ENCODE measurements at places on chromosomes 5 and 9.

DNA sequence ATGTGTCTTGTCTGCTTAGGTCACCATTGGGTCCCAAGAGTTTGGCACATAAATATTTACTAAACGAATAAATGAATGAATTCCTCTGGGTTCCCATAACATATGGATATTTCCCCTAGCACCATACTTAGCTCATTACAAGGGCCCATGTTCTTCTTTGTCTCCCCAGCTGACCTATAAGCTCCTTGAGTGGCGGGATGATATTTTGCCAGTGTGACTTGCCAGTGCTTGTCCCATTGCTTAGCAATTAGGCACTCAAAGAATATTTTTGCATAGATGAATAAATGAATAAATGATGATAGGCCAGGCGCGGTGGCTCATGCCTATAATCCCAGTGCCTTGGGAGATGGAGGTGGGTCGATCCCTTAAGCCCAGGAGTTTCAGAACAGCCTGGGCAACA is 16.9 kb upstream of the CTNNA1 start:
- no peak for DNase-seq

- no peak for DNase-seq
These were observed 150.2 kb downstream of the TRIM32 start for GRCh38 chr9:116837018-116837989.

DNA sequence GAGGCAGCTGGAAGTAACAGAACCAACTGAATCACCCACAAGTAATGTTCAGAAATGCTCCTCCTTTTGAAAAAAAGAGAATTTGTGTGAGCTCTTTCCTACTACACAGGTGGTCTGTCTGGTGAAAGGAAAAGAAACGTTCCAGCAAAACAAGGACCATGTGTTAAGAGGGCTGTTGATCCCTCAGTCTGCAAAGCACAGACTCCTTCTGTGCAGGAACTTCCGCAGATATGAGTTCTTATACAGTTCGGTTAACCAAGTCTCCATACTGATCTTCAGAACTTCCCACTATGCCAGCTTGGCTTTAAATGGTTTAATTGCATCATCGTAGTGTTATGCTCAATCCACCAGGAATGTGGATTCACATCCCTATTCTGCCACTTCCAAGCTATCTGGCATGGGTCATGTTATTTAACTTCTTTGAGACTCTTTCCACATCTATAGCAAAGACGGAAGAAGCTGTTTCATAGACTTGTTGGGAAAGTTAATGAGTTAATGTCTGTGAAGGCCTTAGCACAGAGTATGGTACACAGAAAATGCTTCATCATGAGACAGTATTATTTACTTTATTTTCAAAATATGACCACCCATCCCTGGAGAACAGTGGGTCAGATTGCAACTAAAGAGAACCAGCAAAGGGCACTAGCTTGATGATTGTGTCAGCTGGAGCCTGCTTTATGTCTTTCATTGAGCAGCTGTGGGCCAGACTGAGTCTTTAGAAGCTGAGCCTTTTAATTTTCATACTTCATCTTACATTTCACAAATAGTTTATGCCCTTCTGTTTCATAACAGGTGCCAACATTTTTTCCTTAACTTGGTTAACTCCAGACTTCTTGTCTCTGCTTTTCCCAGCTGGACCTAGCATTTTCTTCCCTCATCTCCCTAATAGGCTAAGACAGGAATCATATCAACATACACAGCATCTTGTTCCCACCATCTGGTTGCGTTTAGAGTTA is 89.9 kb downstream of the MAMDC2 start:
- no peak for DNase-seq

GRCh38 chr5:109703166-109703565 is 13.4 kb downstream of the MAN2A1 start:
- no peak for DNase-seq

GRCh38 chr9:116546711-116547581 is 140.2 kb upstream of the TRIM32 start:
- DNase-seq: no peak

- no peak for DNase-seq
These were observed 9.7 kb upstream of the CTNNA1 start for GRCh38 chr5:138743484-138743883.

- DNase-seq: no peak
These were observed 375.1 kb downstream of the EBF1 start for GRCh38 chr5:158724521-158725188.

- no peak for DNase-seq
These were observed 67.1 kb upstream of the PPP2R2B start for GRCh38 chr5:146945617-146946084.

- no peak for DNase-seq
These were observed 30.2 kb upstream of the WWC1 start for GRCh38 chr5:168261227-168261571.

DNA sequence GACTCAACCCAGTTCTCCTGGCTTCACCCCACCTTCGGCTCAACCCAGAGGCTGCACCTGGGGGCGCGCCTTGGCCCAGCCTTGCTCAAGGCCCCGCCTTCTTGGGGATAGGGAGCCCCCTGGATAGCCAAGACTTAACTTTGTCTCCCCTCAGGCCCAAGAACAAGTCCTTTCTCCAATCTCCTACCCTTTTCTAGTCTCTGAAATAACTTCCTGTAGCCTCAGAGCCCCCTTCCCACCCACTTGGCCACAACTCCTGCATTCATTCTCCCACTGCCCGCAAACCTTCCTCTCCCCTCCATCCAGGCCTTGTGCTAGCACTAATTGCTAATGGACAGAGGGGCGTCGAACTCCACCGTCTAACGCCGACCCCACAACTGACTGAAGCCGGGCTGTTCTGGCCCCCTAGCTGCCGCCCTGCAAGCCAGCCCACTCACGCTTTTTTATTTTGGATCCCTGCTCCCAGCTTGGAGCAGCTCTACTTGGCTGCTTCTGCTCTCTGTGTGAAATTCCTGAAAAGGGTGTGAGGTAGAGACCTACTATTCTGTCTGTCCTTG is 579 bp upstream of the ASTN2 start:
- no peak for DNase-seq

GRCh38 chr5:62284946-62285891 is 20.8 kb upstream of the KIF2A start:
- DNase-seq: no peak

DNA sequence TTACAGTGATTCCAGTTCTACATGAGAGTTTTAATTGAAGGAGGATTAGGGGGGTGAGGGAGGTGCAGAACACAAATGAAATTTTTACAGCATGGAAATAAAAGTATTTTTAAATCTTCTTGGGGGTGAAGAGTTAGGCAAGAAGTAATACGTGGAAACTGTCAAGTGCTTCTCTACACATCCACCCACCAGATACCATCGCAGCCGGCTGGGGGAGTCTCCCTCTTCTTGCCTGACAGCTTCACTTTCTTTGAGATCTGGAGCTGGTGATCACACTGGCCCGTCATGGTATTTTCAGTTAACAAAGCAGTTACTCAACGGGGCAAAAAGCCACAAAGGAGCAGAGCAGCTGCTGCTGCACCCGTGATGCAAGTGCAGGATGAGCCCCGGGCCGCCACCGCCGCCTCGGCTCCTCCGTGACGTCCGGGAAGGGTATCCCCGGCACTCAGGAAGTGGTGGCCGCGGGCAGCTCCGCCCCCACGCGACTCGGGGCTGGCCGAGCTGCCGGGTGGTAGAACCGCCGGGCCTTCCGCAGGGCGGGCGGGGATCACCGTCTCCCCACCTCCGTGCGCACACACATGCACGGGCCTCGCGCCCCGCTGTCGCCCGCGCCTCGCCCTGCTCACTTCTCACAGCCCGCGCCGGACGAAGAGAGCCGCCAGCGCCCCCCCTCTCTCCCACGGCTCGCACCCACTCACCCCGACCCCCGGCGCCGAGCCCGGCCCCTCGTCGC is 2.4 kb upstream of the NR4A3 start:
- peak; percentile 85 for DNase-seq

- no peak for DNase-seq
These were observed 45.7 kb downstream of the PPARGC1B start for GRCh38 chr5:149775785-149776184.

DNA sequence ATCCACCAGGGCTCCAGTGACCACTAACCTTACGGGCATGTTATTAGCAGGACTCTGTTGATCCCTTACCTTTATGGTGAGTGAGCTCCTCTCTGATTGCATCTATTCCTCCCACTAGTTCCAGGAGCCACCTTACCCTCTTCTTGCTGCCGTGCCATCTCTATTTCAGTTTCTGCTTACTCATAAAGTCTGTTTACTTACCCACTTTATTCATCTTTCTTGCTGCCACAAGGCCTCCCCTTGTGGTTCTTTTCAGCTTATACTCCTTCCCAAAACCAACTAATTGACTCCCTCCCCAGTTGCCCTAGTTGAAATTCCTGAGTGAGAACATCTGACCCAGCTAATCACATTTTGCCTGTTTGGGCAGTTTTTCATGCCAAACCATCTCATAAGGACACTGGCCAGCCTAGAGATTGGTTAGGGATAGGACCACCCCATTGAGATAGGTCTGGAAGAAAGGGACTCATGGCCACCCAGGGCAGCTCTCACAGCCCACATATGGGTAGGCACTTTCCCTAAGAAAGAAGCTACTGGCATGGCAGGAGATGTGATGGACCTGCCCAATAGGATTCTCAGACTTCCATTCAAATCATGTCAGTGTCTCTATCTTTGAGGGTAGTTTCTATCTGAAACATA is 412.7 kb downstream of the EFNA5 start:
- DNase-seq: no peak

- DNase-seq: no peak
These were observed 5.5 kb upstream of the RNU6ATAC start for GRCh38 chr9:134169724-134170401.

DNA sequence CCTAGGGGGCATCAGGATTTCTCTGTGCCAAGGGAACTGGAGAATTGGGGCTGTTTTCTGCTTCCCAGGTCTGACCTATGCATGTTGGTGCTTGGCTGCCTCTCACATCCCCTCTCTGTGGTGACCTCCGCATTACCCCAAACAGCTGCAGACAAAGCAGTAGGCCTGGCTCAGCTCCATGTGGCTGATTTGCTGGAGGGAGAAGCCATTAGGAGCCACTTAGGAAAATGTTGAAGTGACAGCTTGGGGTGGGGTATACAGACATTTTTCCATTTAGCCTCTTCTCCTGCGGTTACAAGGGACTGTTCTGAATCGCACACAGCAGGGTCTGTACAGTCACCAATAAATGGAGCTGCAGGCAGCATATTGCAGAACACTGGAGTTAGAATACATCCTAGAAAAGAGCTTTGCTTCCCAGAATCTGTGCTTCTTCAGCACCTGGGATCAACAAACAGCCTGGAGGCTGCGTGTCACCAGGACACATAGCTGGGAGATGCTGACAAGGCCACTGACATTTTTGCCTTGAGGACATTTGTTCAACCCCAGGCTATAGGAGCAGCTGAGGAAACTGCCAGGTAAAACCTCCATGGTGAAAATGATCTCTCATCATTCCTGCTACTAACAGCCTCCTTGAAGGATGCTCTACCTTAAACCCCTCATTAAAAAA is 335.3 kb downstream of the DIRAS2 start:
- DNase-seq: no peak

DNA sequence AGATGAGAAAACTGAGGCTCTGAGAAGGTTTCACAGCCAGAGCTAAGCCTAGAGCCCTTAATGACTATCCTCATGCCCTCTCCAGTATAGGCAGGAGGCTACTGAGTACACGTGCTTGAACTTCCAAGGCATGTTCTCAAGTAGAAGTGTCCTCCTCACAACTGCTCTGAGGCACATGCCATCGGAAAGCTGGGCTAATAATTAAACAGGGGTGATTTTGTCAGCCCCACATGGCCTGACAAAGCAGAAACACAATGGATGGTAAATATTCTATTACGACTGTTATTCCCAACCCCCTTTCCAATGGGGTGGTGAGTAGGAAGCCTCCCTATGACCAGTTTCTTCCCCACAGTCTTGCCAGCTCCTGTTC is 34.3 kb downstream of the KCNIP1 start:
- DNase-seq: no peak

- no peak for DNase-seq
These were observed 623.5 kb upstream of the NUDT12 start for GRCh38 chr5:104186100-104186499.

Measured in stimulated activated CD8-positive, alpha-beta memory T cell treated with anti-CD3 and anti-CD28 coated beads, Interleukin-15, amount 100 ng/mL, for 24 hours (primary cell).